ENCODE measurements at places on chromosomes 3 and 15.
A peak's percentile ranks its signal among the peaks of the same experiment; 100 is the strongest.

DNA sequence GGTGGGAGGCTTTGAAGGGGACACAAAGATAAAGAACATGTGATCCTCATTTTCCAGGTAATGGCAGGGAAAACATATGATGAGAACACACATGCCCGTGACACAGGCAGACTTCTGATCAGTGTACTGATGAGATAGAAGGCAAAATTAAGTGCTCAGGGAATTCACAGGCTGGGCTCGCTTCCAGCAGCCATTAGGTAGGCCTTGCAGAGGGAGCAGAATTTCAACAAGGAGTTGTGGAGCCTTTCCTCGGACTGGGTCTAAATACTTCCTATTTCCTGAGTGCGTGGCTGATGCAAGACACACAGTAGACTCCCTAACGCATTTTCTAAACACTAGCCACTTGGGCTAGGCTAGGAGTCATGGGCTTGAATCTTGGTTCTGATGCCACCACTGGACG, 74.0 kb upstream of the ETV5 start:
- DNase-seq: no peak

- DNase-seq: no peak
Observed at GRCh38 chr3:15923640-15924405, 126.0 kb upstream of the ANKRD28 start.

DNA sequence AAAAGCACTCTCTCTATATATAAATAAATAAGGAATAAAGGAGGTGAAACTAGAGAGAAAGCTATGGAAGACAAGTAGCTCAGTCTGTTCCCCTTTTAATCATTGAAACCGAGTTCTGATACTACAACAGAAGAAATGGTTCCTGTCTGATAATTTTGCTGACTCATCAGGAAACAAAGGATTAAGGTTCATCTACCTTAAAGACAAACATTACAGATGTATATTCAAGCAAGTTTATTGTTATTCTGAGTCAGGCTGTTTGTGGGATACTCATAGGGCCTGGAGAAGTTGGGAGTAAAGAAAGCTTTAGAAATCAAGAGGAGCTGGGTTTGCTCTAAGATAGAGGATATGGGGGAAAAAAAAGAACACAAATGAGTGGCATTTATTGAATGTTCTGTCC, 566.0 kb downstream of the ROBO2 start:
- no peak for DNase-seq

GRCh38 chr3:11053926-11054503, 61.5 kb downstream of the SLC6A1 start:
- DNase-seq: no peak

- peak; percentile 75 for DNase-seq
Observed at GRCh38 chr3:57227204-57227929, at the start of gene APPL1. Gene APPL1 (plus strand): TSS chr3:57227729. CDS start chr3:57227884, 155 bp downstream.

DNA sequence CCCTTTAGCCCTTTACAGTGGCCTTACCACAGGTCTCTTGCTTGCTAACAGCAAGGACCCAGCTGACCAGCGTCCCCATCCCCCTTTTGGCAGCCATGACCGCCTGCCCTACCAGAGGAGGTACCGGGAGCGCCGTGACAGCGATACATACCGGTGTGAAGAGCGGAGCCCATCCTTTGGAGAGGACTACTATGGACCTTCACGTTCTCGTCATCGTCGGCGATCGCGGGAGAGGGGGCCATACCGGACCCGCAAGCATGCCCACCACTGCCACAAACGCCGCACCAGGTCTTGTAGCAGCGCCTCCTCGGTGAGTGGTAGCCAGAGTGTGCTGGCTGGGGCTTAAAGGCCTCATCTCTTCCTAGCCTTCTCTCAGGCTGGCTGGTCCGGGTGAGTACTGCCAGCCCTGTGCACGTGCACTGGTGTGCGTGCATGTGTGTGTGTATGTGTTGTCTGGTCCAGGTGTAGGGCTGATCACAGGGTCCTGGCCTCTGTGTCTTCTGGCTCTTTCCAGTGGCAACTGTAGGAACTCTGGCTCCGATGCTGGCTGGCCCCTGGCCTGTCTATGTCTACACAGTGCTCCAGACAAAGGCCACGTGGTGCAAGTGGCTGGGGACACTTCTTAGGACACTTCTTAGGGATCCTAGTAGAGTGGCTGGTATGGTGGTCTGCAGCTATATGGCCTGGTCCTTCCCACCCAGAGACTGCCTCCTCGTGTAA, 4.4 kb downstream of the CLK3 start:
- no peak for DNase-seq

DNA sequence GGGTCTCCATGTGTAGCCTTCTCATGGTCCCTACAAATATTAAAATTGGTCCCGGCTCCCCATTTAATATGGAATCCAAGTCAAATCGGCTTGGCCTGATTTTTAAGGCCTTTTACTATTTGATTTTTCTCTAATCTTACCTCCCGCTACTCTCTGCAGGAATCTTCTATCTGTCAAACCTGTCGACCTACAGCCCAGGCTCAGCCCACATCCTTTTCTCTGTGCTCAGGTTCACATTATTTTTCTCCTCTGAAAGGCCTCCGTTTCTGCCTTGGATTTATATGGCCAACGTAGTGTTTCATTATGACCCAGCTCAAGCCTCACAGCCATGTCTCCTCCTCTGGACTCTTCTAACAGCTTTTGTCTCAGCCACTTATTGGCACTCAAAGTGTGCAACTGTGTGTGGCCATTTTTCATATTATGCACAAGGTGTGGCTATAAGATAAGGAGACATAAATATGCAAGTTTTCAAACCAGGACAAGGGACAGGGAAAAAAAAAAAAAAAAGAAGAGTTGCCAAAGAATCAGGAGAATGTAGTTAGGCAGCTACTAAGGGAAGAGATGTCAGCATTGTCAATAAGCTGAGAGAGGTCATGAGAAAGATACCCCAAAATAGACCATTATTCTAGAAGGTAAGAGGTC, 2.1 kb upstream of the GLCE start:
- DNase-seq: no peak

DNA sequence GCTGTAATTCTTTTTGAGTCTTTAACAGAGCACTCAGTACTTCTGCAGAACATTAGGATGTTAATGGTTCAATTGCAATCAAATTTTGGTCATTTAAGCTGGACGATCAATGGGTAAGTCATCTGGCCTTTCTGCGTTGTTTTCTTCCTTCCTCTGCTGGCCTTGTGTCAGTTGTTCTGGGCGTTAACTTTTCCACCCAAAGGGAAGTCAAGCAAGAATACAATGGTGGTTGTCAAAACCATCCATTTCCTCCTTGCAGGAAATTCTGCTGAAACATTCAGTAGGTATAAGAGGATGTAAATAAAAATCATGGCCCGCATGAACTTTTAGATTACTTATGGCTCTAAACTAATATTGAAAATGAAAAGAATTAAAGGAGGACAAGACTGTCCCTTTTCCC, 584.0 kb downstream of the GRM7 start:
- no peak for DNase-seq

DNA sequence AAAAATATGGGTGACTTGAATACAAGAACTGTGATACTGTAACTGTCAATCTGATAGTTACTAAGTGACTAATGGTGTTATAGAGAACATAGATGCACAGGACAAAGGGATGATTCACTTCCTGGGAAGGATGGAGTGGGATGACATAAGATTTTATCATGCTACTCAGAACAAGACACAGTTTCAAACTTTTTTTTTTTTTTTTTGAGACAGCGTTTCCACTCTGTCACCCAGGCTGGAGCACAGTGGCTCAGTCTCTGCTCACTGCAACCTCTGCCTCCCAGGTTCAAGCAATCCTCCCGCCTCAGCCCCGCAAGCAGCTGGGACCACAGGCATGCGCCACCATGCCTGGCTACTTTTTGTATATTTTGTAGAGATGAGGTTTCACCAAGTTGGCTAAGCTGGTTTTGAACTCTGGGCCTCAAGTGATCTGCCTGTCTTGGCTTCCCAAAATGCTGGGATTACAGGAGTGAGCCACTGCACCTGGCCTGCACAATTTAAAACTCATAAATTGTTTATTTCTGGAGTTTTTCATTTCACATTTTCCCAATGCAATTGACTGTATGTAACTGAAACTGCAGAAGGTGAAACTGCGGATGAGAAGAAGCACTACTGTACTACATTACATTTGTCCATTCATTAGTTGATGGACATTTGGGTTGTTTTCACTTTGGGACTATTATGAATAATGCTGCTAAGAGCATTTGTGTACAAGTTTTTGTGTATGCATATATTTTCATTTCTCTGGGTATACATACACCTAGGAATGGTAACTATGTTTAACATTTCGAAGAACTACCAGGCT, 40.6 kb downstream of the ADIPOQ start:
- no peak for DNase-seq

GRCh38 chr3:57745101-57745500, 11.0 kb upstream of the SLMAP start:
- no peak for DNase-seq

- no peak for DNase-seq
Observed at GRCh38 chr3:158908187-158908734, 106.4 kb downstream of the MFSD1 start.

- no peak for DNase-seq
Observed at GRCh38 chr3:105375750-105376511, 9.2 kb downstream of the ALCAM start.

DNA sequence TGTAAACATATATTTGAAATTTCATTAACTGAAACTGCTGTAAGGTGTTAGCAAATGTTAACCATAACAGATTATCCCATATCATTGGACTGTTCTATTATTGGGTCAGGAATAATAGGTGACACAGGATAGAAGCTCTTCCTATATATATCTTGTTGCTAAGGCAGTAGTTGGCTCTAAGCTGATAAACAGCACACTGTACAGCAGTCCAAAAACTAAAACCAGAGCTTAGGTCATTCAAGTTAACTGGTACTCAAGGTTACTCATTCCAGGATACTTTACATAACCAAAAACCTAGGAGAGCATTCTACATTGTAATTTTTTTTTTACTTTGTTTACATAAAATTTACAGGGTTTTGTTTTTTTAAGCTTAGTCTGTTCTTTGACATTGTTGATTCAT, 8.9 kb downstream of the DNAJC19 start:
- DNase-seq: no peak

- no peak for DNase-seq
Observed at GRCh38 chr3:69825446-69825845, 86.2 kb downstream of the MITF start.

- DNase-seq: no peak
Observed at GRCh38 chr15:68629519-68630210, 50.9 kb downstream of the CORO2B start.

- no peak for DNase-seq
Observed at GRCh38 chr15:45123397-45123796, 6.3 kb downstream of the DUOXA1 start.

GRCh38 chr15:87619161-87619960, 637.2 kb downstream of the NTRK3 start:
- DNase-seq: no peak

- DNase-seq: no peak
Observed at GRCh38 chr3:141412936-141413354, 44.6 kb downstream of the ZBTB38 start.

Measured in stimulated activated CD8-positive, alpha-beta memory T cell treated with anti-CD3 and anti-CD28 coated beads, Interleukin-4, amount 100 ng/mL, for 1 hour (primary cell).